SW 1271 (cell line): ENCODE measurements at places on chromosomes 13 and 19.

- no peak for DNase-seq
Measured at GRCh38 chr13:94710881-94711560, 1.3 kb downstream of the SOX21 start.

- no peak for DNase-seq
Measured at GRCh38 chr19:12790628-12791344, 500 bp upstream of the JUNB start.

DNA sequence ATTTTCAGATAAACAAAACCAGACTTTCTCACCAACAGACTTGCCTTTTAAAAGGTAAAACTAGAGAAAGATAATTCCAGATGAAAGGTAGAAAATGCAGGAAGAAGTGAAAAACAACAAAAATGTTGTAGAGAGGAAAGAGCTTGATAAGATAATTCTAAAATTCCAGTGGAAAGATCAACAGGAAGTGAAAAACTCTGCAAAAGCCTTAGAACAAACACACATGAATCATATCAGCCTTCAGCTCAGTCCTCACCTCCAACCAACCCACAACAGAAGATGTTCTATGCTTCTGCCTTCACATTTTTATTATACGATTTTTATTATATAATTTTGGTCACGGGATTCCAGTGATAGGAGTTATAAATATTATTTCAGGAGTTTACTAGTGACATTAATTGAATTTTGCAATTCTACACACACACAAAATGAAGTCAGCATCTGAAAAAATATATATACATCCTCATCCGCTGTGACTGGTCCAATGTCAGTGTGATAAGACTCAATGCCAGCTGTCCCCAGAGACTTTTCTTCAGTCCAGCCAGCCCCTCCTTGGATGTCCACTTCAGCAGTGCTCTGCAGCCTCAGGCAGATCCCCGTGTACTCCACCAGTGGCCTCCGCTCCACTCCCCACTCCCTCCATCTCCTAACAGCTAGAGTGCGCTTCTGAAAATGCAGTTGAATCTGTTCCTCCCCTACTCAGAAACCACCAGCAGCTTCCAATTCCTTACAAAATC is 57.9 kb downstream of the GADD45B start:
- DNase-seq: peak; percentile 18

- DNase-seq: no peak
Measured at GRCh38 chr13:30829833-30830637, 76.0 kb upstream of the MEDAG start.

DNA sequence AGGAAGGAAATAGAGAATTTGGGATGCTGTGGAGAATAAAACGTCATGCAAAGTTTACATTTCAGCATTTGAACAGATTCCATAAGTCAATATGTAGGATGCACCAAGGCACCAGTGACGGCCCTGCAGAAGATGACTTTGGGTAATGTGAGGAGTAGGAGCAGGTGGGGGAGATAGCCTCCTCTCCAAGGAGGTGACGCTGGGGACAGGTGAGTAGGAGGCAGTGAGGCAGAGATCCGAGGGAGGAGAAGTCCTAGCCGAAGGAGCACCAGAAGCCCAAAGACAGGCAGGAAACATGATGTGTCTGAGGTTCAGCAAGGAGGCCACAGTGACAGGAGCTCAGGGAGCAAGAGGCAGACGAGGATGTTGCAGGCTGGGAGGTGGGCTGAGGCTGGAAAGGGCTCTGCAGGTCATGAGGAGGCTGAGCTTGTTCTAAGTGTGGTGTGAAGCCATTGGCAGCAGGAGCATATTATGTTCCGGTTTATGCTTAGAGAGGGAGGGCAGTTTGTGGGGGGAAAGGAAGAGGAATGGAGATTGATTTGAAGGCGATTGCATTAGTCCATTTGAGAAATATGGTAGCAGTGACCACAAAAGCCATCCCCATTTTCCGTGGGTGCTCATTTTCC is 55.7 kb upstream of the C1QTNF9 start:
- no peak for DNase-seq

DNA sequence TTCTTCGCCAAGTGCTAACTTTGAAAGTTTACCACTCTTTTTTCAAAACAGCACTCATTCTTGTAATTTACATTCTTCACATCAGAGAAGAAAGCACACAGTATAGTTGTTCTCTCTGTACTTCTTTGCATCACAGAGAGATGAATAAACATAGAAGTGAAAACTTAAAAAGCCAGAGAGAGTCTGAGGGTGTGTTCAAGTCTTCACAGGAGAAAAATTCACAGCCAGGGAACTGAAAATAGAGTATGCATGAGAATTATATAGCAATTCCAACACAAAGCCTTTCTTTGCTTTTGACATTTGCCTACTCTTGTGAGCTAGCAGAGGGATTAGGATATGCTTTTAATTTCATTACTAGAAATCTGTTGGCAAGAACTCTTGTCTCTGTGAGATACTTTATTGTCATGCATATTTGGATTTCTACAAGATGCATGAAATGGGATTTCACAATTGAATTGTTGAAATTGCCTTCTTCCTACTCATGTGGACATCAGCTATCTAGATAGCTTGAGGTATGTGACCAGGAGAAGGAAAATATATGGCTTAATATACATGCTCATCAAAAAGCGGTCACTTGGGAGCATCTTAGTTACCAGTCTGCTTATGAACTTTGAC is 166.1 kb downstream of the SLC7A1 start:
- DNase-seq: no peak

GRCh38 chr19:55670280-55671053 is 4.6 kb upstream of the EPN1 start:
- DNase-seq: peak; percentile 15

DNA sequence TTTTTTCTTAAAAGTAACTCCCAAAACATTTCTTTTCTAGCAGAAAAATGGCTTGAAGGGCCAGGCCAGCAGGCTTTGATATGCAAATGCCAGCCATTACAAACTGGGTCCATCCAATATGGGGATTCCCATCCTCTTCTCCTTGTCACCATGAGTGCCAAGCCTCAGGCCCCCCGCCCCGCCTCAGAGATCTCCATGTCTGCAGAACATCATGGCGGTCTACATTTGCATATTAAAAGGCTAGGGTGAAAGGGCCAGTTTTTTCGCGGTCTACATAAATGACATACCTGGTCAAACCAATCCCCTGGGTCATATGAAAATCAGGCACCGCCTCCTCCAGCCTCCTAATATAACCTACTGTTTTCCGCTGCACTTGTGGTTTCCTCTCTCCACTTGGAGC is 1327.6 kb downstream of the UQCRFS1 start:
- no peak for DNase-seq

DNA sequence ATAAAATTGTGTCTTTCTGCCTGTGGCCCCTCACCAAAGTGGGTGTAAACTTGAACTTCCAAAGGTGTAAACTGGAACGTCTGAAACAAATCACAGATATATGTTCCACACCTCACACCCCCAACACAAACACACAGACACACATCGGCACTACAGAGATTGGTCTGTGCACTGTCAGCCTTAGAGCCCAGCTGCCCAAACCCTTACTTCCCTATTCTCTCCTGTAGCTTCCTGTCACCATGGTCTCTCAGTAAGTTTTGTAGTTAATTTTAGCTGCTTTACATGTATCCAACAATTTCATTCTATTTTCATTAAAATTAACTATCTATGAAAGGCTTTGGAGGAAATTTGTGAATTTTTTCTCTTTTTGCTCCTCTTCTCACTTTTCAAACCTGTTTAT is 5.4 kb downstream of the TM9SF2 start:
- no peak for DNase-seq

GRCh38 chr13:98025480-98026025 is 72.1 kb downstream of the IPO5 start:
- no peak for DNase-seq

DNA sequence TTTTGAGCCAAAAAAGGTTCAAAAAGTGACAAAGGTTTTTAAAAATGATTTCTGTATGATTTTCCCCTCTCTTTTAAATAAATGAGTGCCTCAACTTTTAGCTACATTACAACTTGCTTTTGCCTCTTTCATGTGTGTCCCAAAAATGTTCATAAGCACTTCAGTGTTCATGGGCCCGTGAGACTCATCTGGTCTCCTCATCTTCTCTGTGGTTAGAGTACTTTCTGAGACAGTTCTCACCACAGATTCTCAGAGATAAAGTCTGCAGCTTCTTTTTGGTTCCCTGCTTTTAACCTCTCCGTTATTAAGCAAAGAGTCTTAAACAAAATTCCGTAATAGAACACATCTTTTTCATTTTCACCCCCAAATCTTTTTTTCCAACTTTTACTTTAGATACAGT is 156.9 kb downstream of the DLEU7 start:
- DNase-seq: no peak

DNA sequence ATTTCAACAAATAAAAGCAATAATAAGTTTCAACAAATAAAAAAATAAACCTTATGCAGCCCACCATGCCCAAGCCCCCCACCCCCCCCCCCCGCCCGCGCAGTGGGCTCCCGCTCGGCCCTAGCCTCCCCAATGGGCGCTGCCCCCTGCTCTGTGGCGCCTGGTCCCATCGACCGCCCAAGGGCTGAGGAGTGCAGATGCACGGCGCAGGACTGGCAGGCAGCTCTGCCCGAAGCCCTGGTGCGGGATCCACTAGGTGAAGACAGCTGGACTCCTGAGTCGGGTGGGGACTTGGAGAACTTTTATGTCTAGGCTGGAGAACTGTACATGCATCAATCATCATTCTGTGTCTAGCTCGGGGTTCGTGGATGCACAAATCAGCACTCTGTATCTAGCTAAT is 779.6 kb downstream of the DACH1 start:
- DNase-seq: no peak

GRCh38 chr13:109779074-109779473 is 7.3 kb downstream of the IRS2 start:
- no peak for DNase-seq

DNA sequence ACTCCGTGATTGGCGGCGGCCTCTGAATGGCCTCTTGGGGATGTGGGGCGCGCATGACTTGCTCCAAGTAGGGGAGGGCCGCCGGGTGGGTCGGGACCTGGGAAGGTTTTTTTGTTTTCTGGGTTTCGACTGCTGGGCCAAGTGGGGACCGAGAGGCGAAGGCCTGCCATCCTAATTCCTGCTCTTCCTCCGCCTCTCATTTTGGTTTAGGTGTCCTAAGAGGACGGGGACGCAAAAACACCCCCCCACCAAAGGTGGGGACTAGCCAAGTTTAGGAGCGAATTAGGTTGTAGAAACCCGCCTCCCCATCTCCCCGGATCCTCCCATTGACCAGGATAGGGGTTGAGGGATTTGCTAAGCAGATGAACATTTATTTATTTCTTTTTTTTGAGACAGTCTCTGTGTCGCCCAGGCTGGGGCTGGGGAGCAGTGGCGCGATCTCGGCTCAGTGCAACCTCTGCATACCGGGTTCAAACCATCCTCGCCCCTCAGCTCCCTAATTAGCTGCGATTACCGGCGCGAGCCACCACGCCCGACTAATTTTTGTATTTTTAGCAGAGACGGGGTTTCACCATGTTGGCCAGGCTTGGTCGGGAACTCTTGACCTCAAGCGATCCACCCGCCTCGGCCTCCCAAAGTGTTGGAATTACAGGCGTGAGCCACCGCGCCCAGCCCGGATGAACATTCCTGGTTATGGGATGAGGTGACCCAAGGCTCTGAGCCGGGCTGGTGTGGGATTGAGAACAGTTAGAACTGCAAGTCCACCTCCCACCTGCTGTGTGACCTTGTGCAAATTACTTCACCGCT is 838 bp downstream of the PPP2R1A start:
- peak; percentile 13 for DNase-seq

GRCh38 chr19:29410601-29411000 is 115.2 kb upstream of the VSTM2B start:
- DNase-seq: no peak

DNA sequence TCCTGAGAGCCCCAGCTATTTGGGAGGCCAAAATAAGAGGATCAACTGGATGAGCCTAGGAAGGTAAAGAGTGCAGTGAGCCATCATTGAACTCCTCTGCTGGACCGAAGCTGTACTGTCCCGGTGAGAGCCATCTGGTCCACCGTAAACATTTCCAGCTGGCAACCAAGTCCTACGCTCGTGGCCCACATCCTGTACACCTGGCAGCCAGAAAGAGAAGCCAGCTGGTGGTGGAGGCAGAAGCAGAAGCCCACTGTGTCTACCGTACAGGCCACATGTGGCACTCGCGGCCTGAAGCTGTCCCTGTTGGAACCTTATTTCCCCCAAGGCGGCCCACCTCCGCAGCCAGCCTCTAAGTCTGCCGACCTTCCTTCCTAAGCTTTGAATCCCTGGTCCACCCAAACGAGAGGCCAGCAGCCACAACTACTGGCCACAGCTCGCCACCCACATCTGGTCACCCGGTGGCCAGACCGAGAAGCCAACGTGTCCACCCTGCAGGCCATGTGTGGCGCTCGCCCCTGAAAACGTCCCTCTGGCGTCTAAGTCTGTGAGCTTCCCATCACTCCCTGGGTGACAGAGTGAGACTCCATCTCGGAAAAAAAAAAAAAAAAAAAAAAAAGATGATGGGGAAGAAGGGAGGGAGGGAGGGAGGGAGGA is 14.2 kb upstream of the ZNF91 start:
- DNase-seq: no peak

DNA sequence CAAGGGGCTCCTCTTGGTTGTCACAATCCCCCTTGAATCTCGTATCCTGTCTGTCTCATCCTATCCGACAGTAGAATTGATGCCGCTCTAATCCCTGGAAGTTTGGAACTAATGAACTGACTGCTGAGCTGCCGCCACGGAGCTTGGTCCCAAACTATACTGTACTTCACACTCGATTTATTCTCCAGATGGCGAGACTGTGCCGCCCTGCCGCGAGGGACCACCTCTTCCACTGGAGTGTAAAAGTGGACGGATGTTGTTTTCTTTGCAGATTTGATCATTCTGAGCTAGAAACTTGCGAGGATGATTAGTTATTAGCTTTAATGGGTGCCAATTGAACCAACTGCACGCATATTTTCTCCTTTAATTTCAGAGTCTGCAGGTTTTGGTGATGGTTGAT is 117.2 kb downstream of the ZIC5 start:
- no peak for DNase-seq

DNA sequence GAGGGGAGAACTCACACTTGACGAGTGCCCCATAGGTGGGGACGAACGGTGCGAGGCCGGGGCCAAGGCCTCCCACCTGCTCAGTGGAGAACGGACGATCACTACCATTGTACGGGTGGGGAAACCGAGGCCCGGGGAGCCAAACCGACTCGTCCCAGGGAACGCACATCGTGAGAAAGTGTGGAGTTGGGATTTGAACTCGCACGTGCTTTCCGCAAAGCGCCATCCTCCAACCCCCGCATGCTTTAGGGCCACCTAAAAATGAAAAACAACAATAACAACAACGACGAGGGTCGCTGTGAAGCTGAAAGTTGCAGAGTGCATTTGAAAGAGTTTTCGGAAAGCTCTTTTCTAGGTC is 458 bp downstream of the ARHGEF1 start:
- no peak for DNase-seq

DNA sequence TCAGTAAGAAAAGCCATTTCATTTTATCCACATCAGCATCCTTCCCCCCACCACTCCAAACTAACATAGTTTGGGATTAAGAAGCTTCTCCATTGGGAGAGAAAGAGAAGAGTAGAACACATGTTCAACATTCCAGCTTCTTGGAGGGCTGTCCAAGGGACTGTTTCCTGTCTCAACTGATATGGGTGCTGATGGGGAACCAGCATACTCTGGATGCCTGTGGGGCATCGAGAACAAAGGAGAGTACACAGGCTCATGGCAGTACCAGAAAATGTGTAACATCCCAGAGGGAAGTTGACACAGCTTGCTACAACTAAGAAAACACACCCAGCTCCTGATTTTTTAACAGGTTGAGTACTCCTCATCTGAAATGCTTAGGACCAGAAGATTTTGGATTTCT is 24.7 kb downstream of the SUCLA2 start:
- DNase-seq: no peak
